NCI-H146 (cell line): ENCODE measurements at places on chromosomes 11 and 22.

DNA sequence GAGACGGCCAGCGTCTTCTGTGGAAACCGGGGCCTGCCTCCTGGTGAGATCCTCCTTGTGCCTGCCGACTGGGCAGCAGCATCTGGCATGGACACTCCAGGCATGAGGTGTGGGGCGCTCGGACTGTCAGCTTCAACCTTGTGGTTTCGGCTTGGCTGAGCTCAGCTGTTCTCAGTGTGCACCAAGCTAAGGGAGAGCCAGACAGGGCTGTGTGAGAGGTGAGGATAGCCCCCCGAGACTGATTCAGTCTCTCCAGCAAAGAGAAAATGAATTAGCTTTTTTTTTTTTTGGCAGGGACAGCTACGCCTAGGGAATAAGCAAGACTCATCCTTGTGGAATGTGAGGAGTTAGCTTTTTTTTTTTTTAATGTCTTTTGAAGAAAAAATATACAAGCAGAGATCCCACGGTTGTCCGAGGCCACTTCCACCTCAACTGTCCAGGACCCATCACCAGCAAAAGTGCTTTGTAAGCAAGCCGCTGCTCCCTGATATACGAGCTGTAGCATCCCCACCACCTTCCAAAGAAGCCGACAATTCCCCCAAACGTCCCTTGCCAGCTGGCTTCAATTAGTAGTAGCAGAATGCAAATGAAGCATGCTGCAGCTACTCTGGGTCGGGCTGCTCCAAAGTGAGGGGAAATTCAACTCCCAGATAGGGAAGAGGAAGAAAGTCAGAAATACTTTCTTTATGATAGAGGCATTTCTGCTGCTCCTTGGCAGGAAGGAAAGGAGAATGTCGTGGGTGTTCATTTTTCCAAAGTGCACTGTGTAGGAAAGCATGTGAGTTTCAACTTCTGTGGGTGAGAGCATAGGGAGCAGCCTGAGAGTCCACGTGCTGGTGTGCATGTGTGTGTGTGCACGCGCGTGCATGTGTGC lies 9.7 kb upstream of the THY1 start:
- no peak for DNase-seq

- DNase-seq, result no peak
Measured at GRCh38 chr11:81989093-81989492, 744.6 kb downstream of the FAM181B start.

DNA sequence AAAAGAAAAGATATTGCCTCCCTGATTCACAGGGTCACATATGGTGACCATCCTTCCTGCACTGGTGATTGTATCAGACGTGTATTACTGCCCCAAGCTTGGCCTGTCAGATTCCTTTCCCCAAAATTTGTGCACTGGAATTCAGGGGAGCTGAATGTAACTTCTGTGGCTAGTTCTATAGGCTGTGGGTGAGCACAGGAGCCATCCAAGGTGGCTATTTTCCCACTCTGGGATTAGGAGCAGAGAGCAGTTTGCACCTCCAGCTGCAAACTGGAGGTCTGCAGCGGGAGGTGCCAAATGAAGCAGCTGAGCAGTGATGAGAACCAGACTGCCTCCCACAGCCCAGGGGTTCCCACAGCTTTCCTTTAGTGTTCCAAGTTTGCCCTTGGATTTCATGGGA lies 124.2 kb upstream of the PITPNB start:
- DNase-seq, result no peak

DNA sequence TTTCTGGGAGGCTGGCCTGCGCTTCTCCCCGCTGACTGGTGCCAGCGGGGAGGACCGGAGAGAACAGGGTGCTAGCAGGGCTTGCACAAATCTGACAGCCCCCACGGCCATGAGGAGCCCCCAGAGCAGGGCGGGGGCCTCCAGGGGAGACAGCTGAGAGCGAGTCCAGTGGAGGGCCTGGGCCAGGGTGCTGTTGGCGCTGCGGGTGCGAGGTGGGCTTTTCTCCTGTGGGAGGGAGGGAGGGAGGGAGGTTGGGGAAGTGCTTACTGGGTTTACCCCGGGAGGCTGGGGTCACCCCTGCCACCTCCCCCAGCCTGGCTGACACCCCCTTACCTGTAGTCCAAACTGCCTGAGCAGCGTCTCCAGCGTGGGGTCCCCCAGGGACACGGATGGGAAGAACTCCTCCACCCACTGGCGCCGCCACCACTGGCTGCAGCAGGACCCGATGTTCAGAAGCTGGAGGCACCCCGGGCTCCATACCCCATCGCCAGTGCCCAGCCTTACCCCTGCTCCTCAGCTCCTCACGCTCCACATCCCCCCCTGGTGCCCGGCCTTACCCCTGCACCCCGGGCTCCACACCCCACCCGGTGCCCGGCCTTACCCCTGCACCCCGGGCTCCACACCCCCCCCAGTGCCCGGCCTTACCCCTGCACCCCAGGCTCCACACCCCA lies 3.9 kb downstream of the LMF2 start:
- DNase-seq, result no peak

DNA sequence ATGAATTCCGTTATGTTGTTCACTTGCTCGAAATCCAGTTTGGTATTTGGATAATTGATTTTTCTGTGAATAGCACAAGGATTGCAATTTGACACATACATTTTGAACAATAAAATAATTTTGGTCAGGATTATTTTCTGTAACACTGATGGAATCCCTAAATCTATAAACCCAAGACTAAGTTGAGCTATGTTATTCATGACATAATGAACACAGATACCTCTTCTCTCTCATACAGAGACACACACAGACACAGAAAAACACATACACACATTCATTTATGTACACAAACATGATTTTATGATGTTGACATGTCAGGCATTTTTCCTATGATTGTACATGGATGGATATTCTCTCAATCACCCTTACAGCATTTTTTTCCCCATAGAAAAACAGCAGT lies at the start of gene OR4C5:
TSS of gene OR4C5 (minus strand) at position 101 of the 400 bp plus-strand sequence. CDS start at position 101, 0 bp downstream.
- DNase-seq, result no peak

DNA sequence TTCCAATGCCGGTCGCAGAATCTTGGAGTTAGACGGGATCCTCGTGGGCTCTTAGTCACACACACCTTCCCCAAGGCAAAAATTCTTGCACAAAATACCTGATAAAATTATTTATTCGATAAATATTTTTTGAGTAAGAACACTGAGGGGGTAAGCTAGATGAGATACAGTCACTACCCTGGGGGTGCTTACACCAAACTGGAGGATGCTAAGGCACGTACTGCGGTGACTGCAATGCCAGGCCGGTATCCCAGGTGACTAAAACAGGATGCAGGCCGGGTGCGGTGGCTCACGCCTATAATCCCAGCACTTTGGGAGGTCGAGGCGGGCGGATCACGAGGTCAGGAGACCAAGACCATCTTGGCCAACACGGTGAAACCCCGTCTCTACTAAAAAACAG lies 1.7 kb upstream of the MRTFA start:
- no peak for DNase-seq

DNA sequence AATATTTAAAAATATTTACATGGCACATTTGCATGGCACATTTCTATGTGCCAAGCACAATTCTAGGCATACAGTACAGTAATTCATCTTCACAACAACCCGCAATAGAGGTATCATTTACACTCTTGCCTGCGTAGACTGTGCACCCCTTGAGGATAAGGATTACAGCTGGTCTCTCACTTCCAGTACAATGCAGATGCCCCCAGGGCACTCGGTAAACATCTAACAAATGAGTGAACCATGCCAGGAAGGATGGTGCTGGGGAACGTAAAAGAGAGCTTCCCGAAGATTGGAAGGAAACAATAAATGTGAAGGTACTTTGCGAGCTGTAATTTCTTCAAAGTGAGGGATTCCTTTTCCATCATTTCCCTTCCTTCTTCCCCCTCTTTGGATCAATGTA lies 1.3 kb downstream of the PRPF19 start:
- DNase-seq, result peak; percentile 69

DNA sequence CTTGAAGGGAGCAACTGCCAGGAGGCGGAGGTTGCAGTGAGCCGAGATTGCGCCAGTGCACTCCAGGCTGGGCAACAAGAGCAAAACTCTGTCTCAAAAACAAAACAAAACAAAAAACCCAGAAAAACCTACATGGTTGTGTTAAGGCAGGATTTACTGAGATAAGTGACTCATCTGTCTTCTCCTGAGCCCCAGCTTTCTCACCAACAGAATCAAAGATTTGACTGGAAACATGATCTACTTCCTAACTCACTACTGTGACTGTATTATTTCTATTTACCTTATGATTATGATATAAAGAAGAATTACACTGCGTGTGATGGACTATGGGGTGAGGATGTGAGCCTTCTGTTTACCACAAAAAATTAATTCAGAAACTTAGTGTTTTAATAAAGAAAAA lies 21.8 kb downstream of the FAM118B start:
- DNase-seq, result no peak

GRCh38 chr22:27347951-27348350 lies 453.6 kb downstream of the MN1 start:
- no peak for DNase-seq

DNA sequence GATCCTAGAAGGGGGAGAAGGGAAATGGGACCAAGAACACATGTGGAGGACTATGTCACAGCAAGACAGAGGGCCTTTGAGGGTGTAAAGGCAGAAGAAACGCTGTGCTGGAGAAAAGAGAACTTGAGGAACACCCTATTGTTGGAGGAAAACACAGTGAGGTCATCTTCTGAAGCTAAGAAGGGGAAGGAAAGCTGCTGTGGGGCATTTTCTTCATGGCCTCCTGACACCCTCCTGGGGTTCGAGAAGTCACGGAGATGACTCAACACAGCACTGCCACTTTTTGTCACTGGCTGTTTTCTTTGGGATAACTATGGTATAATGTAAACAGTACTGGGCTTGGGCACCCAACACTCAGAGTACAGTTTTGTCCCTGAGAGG lies 492.6 kb upstream of the CADM1 start:
- no peak for DNase-seq
